ENCODE measurements at places on chromosomes 1 and 21.
A peak's percentile ranks its signal among the peaks of the same experiment; 100 is the strongest.

DNA sequence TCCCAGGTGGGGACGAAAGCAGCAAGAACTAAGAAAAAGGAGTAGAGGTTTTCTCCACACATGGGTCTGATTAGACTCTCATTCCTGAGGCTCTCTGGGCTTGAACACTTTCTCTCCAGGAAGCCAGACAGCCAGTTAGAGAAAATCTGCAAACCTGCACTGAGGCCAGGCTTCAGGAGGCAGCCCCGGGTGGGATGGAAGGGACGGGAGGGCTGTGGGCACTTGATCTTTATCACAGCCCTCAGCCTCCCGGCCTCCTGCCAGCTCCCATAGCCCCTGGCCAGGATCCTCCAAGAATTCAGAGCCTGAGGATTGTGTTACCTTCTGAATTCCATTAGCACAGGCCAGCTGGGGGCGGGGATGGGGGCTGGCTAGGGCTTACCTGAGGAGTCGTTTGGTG is 40.1 kb downstream of the SERTAD4 start:
- no peak for DNase-seq

DNA sequence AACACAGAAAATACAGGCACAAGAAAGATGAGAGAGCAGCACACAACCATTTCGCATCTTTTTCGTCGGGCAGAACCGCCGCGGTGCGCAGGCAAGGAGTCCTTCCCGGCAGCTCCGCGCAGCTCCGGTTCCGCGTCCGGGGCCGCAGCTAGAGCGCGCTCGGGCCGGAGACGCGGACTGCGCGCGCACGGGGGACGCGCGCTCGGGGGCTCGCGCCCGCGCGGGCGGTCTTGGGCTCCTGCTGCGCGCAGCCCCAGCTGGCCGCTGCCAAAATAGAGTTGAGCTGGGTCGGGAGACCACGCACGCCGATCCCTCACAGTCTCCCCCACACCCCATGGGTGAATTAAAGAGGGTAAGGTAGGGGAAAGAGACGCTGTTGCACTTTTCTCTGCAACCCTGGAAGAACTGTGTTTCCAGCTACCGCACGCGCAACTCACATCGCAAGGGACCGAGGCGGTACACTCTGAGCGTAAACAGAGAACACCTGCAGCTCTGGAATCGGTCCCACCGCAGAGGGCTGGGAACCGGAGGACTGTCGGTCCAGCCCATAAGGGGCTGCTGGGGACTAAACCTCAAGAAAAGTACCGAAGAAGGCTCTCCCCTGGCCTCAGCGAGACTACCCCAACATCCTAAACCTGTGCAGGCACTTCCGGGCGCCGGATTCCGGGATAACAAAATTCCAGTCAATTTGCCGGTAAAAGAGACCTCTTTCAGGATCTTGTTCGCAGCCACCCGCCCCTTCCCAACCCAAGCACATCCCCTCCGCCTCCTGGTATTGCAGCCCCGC is 1.7 kb downstream of the NR5A2 start:
- DNase-seq: peak; percentile 65

DNA sequence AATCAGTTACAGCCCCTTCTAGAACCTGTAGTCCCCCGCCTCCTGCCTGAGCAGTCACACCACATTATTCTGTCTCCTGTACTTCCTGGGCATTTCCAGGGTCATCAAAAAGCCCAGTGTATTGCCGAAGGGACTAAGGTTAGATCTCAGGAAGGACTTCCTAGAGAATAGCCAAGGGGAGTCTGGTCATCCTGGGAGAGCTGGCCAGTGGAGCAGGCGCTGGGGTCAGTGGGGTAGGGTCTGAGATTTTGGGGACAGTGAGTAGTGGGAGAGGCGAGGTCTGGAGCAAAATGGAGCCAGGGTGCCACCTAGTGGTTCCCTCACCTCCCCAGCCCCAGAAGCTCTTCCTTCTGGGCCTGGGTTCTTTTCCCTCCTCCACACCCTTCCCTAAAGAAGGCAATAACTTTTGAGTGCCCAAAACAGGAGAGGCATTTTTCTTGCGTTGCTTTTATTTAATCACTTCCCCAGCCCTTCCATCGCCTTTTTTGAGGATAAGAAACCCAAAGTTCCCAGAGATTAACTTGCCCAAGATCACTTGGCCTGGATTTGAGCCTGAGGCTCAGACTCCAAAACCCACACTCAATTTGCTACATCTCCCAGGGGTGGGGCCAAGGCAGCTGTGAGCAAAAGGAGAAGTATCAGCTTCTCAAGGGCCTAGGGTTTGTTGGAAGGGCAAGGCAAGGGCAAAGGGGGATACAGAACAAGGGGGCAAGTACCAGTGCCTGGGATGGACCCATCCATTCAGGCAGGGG is 7.3 kb upstream of the PMVK start:
- peak; percentile 66 for DNase-seq

GRCh38 chr21:18164483-18164882 is 80.2 kb upstream of the CHODL start:
- DNase-seq: no peak

DNA sequence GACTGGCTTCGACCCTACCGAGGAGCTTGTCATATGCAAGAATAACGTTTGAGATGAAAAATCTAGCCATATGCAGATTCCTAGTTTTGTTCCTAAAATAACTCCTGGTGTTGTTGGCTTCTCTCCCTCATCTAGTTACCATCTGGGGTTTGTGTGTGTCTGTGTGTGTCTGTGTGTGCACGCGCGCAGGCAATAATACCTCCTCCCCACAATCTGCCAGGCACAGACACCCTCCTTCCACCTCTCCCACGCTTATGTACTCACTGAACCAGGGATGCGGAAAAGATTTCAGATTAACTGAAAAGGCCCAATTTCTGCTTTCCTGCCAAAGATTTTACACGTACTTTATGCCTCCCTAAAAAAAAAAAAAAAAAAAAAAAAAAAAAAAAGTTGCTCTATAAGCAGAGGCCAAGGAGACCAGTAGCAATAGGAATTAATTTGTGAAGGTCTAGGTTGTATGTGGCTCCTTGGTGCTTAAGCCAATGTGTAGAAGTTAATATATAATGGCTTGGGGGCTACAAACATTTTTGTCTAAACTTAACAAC is 452.7 kb downstream of the NUF2 start:
- no peak for DNase-seq

DNA sequence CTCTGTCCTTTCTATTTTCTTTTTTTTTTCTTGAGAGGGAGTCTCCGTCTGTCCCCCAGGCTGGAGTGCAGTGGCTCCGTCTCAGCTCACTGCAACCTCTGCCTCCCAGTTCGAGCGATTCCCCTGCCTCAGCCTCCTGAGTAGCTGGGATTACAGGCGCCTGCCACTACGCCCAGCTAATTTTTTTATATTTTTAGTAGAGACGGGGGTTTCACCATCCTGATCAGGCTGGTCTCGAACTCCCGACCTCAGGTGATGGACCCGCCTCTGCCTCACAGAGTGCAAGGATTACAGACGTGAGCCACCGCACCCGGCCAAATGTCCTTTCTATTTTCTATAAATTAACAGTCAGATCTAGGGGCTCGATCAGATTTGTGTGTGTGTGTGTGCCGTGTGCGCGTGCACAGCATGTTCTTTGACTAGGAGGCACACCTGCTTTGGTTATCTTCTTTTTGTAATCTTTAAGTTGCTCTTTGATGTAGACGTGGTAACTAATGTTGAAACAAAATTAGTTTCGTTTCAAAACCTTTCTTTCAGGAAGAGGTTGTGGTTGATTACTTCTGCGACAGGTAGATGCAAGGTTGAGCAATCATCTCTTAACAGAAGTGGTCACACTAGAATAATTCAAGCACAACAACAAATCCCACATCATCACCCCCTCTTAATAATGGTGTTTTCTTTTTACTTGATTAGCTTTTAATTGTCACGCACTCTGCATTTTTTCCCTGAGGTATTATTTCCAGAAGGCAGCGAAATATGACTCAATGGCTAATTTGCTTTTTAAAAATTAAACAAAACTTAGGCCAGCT is 779 bp upstream of the DEGS1 start:
- DNase-seq: peak; percentile 59
